Mesenchymal stem cell (in vitro differentiated cells and primary cell): ENCODE measurements at places on chromosomes 3 and 15.

GRCh38 chr3:11434563-11435096 lies 162.4 kb downstream of the ATG7 start:
- no peak for DNase-seq

- peak; percentile 96 for DNase-seq
Measured at GRCh38 chr3:109257269-109257668, 59.0 kb downstream of the DPPA2 start.

DNA sequence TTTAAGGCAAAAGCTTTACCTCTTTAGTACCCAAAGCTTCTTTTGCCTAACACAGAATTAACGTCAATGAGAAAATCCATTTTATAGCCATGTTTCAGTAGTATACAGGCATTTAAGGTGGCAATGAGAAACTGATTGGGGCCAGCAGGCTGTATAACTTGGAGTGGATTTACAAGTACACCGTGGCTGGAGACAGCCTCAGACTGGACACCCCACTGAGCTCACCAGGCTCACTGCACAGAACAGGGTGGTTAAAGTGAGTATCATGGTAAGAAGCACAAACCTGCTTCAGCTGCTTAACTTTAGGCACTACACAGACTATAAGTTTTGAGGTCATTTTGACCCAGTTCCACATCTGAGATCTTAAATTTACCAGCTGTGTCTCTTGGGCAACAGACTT lies 8.9 kb downstream of the CPOX start:
- no peak for DNase-seq

DNA sequence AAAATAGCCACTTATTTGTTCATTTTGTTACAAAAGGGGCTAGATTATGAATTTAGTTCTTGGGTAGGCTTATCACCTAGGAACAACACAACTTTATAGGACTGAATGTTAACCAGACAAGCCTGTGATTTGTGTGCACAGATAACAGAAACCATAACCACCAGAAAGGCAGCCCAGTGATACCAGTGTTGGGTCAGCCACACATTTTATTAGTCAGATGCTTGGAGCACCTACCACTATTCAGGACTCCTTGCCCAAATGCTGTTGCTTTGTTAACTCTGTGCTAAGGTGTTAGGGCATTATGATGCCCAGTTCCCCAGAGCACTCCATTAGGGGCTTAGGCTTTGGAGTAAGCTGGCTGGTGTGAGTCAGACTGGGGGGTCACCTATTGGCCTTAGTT lies 22.5 kb downstream of the PLCL2 start:
- DNase-seq = peak; percentile 5
